ENCODE measurements at places on chromosomes 2 and 18.

- DNase-seq: peak; percentile 30
Measured at GRCh38 chr2:190328573-190329147, 9.0 kb upstream of the HIBCH start.

GRCh38 chr2:172513935-172514586, 41.8 kb upstream of the PDK1 start:
- no peak for DNase-seq

GRCh38 chr2:134138115-134138514, 115.8 kb upstream of the MGAT5 start:
- DNase-seq: peak; percentile 43

DNA sequence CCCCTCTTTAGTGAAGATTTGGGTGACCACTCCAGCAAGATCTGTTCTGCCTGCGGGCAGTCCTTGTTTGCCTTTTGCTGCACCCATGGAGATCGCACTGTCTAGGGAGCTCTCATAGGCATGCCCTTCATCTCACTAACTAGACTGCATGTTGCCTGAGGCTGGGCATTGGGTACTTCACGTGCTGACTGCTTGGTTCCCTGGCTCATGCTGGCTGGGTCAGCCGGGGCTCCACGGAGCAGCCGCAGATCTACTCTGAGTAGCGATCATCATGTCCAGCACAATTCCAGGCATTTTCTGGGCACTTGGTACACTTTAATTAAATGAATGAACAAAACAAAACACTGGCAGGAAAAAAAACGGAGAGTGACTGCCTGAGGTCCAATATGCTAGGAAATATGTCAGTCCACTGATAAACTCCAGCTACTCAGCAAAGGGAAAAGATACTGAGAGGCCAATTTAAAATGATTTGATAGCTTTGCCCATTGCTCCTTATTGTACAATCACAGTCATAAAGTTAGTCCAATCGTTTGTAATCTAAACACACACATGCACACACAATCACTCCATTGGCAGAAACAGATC, 220.3 kb downstream of the C1D start:
- DNase-seq: no peak

- peak; percentile 57 for DNase-seq
Measured at GRCh38 chr18:8084160-8084559, 517.0 kb downstream of the PTPRM start.

- DNase-seq: peak; percentile 73
Measured at GRCh38 chr2:159879051-159879604, 81.1 kb upstream of the CD302 start.

- DNase-seq: peak; percentile 57
Measured at GRCh38 chr18:12015416-12016062, 34.2 kb downstream of the IMPA2 start.

DNA sequence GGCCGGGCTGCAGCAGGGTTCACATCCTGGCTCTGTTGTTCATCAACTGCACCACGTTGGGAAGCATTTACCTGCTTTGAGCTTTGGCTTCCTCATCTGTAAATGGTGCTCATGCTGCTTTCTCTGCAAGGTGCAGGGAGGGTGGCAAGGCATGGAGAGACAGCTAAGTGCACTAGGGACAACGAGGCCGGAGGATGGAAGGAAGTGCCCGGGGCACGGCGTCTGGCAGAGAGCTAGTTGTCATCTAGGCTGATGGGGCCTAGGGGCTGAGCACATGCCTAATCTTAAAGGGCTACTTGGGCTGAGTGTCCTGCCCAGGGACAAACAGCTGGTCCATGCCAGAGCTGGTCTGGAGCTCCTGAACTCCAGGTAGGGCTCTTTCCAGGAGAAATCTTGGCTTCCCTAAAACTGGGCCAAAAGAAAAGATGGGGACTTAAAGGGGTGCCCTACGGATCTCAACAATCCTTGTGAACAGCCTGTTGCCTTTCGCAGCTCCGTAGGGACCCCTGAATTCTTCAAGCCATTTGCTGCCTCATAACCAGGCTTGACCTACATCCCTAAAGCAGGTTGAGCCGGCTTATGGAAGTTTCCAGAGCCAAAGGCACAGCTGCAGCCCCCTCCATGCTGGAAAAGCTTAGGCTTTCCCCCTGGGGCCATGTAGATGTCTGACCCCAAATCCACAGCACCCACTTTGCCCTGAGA, 130.8 kb downstream of the SMAD7 start:
- DNase-seq: no peak

DNA sequence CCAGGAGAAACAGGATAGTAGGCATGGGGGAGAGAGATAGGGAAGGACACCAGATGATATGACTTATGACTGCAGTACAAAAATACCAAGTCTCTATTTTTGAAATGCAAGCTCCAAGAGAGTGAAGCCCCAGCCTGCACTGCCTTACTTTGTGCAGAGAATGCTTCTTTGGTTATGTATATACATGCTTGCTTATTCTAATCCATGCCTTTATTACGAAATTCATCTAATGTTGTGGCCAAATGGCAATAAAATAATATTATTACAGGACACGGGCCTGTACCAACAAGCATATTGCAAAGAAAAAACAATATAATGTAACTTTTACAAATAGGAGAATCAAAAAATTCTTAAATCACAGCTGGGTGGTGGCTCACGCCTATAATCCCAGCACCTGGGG, 110.8 kb downstream of the BCL11A start:
- DNase-seq: no peak

DNA sequence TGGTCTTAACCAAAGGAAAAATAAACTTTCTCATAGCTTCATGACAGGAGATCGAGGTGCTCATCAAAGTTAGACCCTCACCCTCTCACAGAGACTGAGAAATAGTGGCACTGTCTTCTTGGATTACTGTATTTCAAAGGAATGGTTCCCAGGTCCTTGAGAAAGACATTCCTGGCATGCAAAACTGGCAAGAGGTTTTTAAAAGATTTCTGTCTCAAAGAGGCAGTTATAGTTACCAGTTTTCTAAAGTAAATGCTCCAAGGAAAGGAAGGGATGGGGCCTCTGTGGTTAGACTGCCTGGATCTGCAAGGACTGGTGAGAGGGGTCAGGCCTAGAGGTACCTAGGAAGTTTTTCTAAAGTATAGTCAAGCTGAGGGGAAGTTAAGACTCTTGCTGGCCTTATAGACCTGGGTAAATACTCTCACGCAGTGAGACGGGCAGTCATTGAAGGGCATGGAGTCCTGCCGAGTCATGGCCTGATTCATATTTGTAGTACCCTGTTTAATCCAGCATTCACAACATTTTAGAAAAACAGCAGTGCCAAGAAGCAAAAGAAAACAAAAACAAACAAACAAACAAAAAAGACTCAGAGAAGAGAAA, 226.1 kb downstream of the DOK6 start:
- DNase-seq: peak; percentile 34

DNA sequence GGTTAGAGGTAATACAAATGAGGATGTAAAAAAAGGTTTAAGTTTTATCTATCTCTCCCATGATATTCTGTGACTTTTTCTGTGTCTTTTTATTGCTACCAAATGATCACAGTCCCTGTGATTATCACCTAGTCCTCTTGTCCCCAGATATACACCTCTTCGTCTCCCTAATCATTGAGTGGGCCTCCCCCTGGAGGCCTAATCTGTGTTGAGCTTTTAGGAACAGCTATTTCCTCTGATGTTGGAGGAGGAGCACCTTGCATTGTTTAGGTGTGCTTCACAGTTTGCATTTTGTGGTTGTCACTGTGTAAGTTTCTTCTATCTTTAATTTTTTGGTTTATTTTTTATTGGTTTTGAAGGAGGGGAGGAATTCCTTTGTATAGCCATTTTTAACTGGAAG, 33.3 kb downstream of the CCDC85A start:
- DNase-seq: no peak

DNA sequence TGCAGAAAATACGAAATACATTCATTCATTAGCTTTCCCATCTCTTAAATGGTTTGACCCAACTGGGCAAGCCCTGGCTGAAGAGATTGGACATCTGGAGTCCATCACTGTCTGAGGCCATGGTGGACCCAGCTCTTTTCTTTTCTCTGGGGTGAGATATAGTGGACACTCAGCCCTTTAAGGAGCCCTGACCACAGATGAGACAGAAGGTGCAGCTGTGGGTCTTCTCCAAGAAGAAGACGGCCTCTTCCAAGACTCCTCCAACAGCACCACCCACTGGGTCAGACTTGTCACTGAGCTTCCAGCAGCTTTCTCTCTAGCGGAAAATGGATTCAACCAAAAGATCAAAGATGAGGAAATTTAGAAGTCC, 27.2 kb downstream of the TWIST2 start:
- peak; percentile 80 for DNase-seq

DNA sequence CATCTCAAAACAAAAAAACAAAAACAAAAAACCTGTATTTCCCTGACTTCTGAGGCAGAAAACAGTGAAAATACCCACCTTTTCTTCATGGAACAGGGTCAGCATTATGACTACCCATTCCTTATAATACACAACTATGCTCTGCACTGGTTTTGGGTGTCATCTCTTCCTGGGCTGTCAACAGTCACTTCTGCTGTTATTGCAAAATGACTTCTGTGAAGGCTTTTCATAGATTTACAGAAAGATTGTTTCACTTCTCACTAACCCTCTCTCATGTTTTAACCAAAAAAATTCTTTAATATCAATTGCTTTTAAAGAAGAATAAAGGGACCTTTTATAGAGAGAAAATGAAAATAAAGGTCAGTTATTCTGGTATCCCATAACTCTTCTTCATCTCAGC, 26.5 kb upstream of the PIK3C3 start:
- no peak for DNase-seq

- no peak for DNase-seq
Measured at GRCh38 chr2:200255549-200255948, 50.9 kb upstream of the SPATS2L start.

DNA sequence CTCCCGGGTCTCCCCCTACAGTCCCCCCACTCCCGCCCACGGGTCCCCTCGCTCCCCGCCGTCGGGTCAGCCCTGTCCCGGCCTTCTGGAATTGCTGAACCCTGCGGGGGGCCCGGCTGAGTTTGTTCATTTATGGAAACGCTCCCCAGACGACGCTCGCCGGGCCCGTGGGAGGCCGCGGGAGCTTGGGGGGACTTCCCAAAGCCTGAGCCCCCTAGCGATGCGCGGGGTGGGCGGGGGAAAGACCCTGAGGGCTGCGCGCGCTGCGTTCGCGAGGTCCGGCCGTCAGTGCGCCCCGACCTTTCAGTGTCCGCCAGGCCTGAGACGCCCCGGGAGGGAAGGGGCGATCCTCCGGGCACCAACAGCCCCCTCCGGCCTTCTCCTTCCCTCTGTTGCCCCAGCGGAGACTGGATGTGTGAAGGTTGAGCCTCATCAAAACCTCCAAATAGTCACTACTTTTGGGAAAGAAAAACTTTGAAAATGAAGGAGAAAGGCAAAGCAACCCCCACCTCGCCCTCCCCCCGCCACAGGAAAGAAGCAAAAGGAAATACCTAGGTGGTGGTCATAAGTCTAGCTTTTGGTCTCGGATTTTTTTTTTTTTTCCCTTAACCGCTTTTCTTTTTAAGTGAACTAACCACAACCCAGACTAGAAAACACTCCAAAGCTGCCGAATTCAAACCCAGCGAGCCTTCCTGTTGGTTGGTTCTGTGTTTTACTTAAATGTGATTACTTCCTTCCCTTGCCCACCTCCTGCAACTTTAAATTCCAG, 509 bp upstream of the CYS1 start:
- DNase-seq: no peak

- DNase-seq: no peak
Measured at GRCh38 chr2:41199334-41199733, 747.4 kb upstream of the SLC8A1 start.

DNA sequence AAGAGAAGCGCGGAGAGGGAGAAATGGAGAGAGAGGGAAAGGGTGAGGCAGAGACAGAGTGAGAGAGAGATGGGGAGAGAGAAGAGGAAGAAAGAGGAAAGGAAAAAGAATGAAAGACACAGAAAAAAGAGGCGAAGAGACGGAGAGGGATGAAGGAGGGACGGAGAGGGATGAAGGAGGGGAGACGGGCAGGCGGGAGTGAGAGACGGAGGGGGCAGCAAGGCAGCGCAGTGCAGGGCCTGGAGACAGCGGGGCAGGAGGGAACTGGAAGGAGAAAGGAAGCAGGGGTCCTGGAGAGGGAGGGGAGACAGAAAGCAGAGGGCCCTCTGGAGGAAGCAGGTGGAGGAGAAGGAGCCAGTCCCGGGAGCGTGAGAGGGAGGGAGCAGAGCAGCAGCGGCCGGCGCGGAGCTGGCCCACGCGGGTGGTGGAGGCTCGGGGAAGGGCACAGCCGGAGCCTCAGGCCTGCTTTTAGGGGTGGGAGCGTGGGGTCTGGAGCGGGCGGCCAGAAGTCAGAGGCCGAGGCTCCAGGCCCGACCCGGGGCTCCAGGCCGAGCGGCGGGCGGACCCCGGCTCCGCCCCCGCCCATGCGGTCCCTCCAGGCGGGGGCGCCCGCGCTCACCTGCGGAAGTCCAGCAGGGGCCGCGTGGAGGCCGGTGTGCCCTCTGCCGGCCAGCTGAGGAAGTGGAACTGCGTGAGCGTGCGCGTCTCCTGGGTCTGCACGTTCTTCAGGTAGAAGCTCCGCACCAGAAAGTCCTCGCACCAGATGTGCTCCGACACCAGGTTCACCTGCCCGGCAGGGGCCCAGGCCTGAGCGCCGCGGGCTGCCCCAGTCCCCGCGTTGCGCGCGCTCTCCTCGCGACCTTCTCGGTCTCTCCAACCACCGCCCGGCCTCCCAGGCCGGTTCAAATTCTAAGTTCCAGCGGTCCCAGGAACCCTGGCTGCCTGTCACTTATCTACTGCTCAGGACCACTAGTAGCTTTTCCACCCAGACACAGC, 14.5 kb downstream of the PTPRN start:
- DNase-seq: peak; percentile 87

GRCh38 chr2:233226511-233227031, 24.9 kb upstream of the ATG16L1 start:
- DNase-seq: no peak

DNA sequence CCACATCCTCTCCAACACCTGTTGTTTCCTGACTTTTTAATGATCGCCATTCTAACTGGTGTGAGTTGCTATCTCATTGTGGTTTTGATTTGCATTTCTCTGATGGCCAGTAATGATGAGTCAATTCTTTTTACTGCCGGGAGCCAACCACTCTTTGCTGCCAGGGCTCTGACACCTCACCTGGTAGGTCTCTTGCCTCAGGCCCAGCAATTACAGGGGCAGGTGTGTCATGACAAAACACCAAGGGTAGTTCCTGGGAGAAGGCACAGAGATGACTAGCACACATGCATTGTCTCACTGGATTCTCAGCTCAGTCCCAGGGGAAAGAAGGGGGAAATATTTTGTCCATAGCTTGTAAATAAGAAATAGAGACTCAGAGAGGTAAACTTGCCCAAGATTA, 122.3 kb downstream of the CHST9 start:
- DNase-seq: no peak

DNA sequence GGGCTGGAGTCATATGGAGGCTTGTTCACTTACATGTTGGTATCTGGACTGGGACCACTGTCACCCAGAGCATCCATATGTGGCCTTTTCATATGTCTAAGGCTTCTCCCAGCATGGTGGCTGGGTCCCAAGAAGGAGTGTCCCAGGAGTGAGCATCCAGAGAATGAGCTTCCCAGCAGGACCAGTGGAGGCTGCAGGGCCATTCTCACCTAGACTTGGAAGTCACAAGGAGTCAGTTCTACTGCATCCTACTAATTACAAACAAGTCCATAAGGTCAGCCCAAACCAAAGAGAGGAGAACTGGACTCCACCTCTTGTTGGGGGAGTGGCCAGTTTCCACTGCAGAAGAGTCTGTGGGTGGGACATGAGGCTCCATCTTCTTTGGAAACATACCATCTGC, 5.1 kb upstream of the TEX51 start:
- no peak for DNase-seq

GRCh38 chr2:98009887-98010760, 14.4 kb upstream of the TMEM131 start:
- DNase-seq: no peak

Data from GM23248 (cell line).